Anterior cingulate cortex (tissue), 58 donors: ENCODE measurements at places on chromosomes 6 and 20.

GRCh38 chr20:13741879-13742278, 42.8 kb downstream of the ESF1 start:
- no peak for DNase-seq

GRCh38 chr6:148364056-148364824, 21.6 kb downstream of the SASH1 start:
- DNase-seq, result no peak

DNA sequence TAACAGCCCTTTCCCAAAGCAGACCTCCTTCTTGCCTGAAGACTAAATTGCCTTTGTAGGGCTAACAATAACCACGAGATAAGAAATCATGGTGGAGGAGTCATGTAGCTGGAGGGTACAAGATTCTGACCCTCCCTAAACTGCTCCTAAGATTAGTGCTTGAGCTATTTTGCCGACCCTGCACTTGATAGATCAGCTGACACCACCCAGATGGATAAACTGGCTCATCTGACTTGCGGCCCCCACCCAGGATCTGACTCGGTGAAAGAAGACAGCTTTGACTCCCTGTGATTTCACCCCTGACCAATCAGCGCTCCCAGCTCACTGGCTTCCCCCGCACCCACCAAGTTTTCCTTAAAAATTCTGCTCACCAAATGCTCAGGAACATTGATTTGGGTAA, 57.6 kb upstream of the UNC93A start:
- DNase-seq, result no peak

- no peak for DNase-seq
Measured at GRCh38 chr20:640674-641515, 12.1 kb downstream of the SRXN1 start.

- DNase-seq, result no peak
Measured at GRCh38 chr6:161583584-161583983, 309.7 kb upstream of the AGPAT4 start.

DNA sequence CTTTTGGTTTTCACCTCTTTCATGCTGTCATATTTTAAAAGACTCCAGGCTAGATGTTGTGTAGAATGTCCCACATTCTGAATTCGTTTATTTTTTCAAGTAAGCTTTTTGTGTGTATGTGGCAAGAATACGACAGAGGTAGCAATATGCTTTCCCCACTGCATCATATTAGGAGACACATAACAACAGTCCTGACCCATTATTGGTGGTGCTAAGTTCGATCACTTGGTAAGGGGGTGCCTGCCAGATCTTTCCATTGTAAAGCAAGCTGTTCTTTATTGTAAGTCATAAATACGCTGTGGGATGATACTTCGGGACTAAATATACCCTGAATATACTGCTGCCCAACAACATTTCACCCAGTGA, 588 bp upstream of the NCOA3 start:
- DNase-seq, result no peak

DNA sequence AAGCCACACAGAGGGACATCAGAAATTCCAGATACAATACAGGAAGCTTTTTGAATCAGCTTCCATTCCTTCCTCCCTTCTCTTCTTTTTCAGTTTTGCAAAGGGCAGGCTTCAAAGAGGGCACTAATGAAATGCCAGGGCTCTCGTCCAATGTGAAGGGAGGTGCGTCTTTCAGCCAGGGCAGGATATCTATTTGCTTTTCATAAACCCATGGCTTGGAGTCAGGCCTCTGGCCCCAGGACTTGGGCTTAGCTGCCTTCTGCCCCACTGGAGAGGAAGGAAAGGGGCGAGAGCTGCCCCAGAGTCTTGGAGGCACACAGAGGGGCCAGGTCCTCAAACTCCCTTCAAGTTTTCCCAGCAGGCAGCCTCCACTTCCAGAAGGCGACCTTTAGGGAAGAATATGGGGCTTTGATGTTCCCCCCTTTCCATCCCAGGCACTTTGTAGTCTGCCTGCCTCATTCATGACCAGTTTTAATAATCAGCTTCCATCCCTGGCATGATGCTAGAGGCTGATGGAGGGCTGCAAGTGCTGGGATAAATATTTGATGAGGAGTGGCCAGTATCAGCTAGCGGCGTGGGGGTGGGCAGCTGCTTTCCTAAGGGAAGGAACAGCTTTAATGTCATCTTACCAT, 234.8 kb downstream of the NRN1 start:
- DNase-seq, result no peak

DNA sequence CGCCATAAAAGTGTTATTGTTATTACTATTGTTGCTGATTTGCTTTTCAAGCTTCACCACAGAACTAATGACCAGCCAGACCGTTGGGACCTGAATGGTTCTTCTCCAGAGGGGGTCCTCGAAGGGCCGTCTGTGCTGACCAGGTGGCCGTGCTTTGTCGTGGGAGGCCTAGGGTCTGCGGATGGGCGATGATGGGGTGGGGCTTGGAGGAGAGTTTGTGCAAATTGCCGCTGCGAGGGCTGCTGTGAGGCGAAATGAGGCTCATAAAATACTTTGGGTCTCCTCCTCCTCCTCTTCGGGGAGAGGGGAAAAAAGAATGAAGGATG, 6.0 kb upstream of the ZBTB22 start:
- DNase-seq, result no peak

DNA sequence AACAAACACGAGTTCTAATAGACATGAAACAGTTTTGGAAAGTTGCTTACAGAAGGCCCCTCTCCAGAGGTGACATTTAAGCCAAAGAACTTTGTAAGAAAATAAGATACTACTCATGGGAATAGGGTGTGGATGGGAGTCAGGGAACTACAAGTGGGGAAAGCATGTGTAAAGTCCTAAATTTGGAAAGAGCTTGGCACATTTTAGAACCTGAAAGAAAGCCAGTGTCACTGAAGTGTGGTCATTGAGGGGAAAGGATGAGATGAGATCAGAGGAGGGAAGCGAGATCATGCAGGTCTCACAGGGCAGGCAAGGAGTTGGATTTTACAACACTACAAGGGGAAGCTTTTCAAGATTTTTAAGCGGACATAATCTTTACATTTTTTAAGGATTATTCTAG, 38.0 kb downstream of the VGLL2 start:
- DNase-seq, result no peak

- DNase-seq, result no peak
Measured at GRCh38 chr6:54618572-54618971, 228.0 kb upstream of the FAM83B start.

DNA sequence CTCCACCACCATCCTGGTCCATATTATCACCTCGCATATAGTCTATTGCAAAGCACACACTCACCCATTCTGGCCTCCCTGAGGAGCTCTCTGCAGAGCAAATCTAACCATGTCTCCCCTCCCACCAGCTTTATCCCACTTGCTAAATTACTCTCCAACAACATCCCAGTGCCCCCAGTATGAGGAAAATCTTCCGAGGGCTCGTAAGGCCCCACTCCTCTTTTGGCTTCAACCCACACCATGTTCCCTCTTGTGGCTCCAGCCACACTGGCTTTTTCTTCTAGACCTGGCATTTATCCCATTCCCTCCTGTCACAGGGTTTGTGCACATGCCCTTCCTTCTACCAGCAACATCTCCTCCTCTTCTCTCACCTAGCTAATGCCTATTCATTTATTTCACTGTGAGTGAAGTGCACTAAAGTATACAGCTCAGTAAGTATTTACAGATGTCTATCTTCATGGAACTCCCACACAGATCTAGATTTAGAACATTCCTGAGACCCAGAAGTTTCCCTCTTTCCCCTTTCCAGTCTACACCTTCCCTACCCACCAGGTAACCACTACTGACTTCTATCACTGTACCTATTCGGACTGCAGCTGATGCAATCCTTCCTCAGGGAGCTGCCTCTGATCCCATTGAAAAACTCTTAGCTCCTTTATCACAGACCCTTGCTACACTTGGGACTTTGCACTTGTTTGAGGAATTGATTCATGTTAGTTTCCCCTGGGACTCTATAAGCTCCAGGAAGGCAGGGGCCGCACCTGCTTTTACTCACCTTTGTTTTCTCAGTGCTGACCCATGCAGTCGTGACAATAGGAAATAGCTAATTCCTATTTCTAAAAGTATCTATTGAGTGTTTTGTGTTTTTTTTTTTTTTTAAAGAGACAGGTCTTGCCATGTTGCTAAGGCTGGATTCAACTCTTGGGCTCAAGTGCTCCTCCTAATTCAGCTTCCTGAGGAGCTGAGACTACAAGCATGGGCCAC, 15.5 kb downstream of the MRPL14 start:
- no peak for DNase-seq

- DNase-seq, result no peak
Measured at GRCh38 chr6:8100159-8100854, 2.0 kb downstream of the EEF1E1 start.

GRCh38 chr6:88483424-88483823, 317.3 kb upstream of the CNR1 start:
- no peak for DNase-seq

GRCh38 chr20:16472045-16472872, 101.0 kb downstream of the KIF16B start:
- DNase-seq, result no peak

GRCh38 chr20:19320005-19320404, 107.6 kb downstream of the SLC24A3 start:
- no peak for DNase-seq

GRCh38 chr20:21707999-21708737, 2.7 kb downstream of the PAX1 start:
- no peak for DNase-seq
